ENCODE measurements at places on chromosomes 5 and 9.

DNA sequence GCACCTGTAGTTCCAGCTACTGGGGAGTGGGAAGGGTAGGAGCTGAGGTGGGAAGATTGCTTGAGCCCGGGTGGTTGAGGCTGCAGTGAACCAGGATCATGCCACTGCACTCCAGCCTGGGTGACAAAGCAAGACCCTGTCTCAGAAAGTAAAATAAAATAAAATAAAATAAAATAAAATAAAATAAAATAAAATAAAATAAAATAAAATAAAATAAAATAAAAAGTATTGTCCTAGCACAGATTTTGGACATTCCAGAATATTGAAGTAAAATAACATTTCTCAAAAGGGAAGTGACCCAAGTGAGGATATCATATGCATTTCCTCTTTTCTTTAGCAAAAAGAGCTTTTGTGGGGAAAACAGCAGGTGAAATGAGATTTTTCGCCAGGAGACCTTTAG, 83.5 kb downstream of the TMEM174 start:
- no peak for DNase-seq

- peak; percentile 52 for DNase-seq
These were observed 79.2 kb downstream of the C9orf152 start for GRCh38 chr9:110128664-110129329.

- no peak for DNase-seq
These were observed 29.4 kb downstream of the OLFM1 start for GRCh38 chr9:135116881-135117280.

- DNase-seq: no peak
These were observed 9.3 kb downstream of the NAIF1 start for GRCh38 chr9:128057724-128058409.

GRCh38 chr5:34608368-34608767, 47.8 kb upstream of the RAI14 start:
- DNase-seq: no peak

- no peak for DNase-seq
These were observed 202.5 kb upstream of the TRIM32 start for GRCh38 chr9:116484492-116485061.

DNA sequence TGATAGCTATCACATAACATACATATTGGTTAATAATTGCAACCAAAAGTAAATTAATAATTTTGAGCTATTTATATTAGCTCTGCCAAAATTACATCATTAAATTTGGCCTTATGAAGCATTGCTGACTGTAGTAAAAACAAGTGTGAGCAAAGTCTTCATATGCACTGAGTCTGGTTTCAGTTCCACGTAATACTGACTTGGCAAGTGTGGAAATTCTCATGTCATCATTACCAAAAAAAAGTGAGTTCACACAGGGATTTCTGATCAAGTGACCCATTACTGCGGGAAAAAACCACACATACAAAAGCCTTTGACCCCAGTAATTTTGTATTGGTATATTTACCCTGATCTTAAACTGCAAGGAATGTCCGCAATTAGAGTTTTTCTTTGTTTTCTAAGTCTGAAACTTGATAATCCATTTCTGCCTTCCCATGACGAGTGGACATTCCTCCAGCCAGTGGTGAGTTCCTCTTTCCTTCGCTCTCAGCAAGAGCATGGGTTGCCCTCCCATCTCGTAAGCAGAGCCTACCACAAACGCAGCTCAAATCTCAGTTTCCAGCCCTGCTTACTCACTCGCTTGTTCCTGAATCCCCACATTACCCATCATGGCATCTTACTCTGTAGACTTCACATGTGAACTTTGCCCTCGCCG, 220.2 kb upstream of the DMRT1 start:
- no peak for DNase-seq

DNA sequence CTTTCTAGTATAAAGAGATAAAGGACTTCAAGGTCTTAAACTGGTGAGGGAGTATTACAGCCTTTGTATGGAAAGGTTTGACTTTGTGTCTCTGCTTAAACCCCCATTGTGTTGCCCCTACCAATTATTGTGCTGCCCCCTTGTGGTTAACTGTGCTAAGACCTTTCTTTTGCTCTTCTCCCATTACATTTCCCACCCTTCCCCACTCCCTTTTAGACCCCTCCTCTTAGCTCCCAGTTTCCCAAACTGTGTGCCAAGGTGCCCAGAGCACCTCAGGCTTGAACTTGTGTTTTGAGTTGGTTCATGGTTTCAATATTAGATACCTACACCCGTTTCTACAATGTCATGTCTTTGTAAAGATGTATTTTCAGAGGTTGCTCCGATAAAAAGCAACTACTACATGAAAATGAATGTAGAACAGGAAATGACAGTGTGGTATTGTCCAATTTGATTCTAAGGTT, 2.9 kb downstream of the JAK2 start:
- no peak for DNase-seq

- no peak for DNase-seq
These were observed 145.7 kb upstream of the DAB2 start for GRCh38 chr5:39570403-39571027.

- DNase-seq: no peak
These were observed 105.5 kb upstream of the ERCC6L2 start for GRCh38 chr9:95769909-95770433.

GRCh38 chr5:146788898-146789297, 89.7 kb downstream of the PPP2R2B start:
- DNase-seq: no peak

GRCh38 chr9:89778100-89779090, 173.6 kb downstream of the GADD45G start:
- DNase-seq: no peak

DNA sequence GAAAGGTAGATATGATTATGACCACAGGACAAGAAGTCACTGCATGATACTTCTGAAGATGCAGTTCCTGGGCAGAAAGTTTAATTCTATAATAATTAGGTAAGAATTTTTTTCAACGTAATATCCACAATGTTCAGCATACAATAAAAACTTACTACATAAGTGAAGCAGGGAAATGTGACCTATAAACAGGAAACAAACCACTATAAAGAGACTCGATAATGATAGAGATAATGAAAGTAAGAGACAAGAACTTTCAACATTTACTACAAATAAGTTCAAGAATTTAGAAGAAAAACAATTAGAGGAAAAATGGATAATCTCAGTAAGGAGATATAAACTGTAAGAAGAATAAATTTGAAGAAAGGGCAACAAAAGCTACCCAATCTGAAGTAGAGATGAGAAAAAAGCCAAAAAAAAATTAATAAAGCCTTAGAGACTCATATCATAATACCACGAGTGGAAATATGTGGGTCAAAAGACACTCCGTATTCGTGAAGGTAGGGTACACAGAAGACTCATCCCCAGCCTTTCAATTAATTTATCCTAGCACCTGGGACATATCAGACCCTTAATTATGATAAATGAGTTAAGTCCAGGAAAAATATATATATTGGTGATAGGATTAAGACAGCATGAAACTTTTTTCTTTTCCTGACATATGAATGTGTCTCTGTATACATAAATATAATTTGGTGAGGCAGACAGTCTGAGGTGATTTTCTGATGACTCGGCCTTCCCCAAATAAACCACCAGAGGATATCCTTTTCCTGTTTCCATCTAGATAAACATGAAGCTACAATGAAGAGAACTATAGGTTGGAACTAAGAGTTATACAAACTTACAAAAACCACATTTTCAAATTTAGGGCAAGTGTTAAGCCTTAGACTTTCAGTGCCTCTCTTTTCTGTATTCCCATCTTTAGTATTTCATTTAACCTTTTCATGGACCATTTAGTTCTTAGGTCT, 120.4 kb downstream of the RAPGEF6 start:
- DNase-seq: no peak

- DNase-seq: no peak
These were observed 200.4 kb downstream of the CEMIP2 start for GRCh38 chr9:71567890-71568289.

GRCh38 chr5:74903165-74903787, 37.1 kb upstream of the FAM169A start:
- DNase-seq: no peak

GRCh38 chr9:92328225-92328624, 2.5 kb downstream of the CENPP start:
- DNase-seq: no peak

- DNase-seq: no peak
These were observed 5.5 kb downstream of the GGTA1 start for GRCh38 chr9:121494192-121494591.

GRCh38 chr5:7849681-7850394, 1.1 kb downstream of the CFAP90 start:
- no peak for DNase-seq

DNA sequence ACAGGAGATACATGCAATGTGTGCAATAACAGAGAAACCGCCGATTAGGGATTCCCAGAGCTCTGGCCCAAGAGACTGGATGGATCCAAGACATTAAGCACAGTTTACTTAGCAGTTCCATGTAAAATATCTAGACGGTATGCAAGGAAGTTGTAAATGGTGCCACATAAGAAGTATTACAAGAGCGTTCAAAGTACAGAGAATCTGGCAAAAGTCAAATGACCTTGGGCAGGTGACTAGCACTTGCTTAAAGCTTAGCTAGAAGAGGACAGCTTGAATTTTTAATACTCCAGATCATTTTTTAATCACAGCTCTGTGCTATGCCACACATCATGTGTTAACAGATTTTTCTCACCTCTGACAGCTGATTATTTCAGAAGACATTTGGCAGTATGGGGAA, 72.3 kb upstream of the TNPO1 start:
- DNase-seq: no peak

Measured in coronary artery (tissue), 2 donors.